Stimulated activated CD4-positive, alpha-beta T cell treated with anti-CD3 and anti-CD28 coated beads, Interleukin-4, amount 100 ng/mL, for 4 hours (primary cell): ENCODE measurements at places on chromosomes 3 and 15.

- no peak for DNase-seq
Observed at GRCh38 chr15:70587896-70588567, 175.3 kb downstream of the UACA start.

DNA sequence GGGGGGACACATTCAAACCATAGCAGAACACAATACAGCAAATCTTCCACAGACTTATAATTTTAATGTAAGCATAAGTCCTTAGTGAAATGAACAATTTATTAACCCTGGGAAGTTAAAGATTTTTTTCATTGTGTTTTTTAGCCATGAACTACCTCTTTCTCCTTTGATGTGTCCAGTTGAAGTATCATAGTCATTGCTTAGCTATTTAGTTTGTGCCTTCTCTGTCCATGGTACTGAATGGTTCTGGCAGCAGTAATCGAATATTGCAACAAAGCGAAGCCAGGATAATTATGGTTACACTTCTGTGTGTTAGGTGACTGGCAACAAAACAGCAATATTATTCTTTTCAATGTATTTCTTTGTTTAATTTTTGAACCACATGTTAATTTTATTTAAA, 403.0 kb upstream of the ONECUT1 start:
- DNase-seq, result no peak

DNA sequence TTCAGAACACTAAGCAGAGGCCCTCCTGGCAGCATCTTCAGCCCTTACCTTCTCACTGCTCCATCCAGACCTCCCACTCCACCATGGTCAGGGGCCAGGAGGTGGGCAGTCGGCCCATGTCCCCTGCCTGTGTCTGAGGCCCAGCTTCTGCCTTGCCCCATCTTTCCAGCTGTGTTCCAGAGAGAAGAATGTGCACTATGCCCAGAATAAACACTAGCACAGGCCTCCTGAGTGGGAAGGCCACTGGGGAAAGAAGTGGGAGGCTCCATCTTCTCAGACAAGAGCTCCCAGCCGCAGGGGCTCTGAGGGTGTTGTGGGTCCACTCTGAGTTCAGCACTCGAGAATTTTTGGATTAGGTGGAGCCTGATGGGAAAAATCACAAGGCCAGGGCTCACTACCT, 44.5 kb downstream of the ADCY5 start:
- no peak for DNase-seq

DNA sequence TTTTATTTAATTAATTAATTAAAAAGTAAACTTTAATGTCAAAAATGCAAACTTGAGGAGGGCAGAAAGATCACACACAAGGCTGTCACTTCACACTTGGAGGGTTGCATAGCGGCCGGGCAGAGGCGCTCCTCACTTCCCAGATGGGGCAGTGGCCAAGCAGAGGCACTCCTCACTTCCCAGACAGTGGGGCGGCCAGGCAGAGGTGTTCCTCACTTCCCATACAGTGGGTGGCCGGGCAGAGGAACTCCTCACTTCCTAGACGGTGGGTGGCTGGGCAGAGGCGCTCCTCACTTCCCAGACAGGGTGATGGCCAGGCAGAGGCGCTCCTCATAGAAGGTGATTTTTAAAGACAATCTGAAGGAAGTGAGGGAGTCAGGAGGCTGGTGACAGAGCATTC, 277.5 kb downstream of the PDCD6IP start:
- no peak for DNase-seq

- no peak for DNase-seq
Observed at GRCh38 chr3:70927239-70927638, 614.8 kb upstream of the MDFIC2 start.

DNA sequence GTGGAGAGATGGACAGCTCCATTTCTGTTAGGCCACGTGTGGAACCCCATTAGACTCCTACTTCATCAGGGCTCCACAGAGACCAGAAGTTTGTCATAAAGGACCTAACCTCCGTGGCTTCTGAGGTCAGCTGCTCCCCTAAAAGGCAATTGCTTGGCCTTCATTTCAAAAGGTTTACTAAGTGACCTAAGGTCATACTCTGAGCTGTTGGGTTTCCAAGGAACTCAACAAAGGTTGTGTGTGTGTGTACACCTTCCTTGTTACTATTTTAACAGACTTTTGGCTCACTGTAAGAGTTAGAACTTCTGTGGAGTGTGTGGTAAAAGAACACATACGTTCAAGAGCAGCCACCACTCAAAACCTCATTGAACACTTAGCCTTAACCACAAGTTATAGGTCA, 73.9 kb downstream of the SEC22A start:
- no peak for DNase-seq

DNA sequence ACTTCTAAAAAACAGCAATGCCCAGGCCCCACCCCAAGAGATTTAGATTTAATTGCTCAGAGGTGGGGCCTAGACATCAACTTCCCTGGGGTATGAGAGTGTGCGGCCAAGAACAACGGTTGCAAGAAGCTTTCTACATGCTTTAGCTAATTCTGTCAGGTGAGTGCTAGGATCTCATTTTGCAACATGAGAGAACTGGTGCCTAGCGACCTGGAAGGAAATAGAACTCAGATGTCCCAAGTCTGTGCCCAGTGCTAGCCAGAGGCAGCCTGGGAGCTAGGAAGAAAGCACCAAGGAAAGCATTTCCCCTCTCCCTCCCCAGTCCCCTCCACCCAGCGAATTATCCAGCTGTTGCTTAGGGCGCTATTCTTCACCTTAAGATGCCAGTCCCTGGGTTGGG, 22.9 kb upstream of the HRH1 start:
- no peak for DNase-seq

- no peak for DNase-seq
Observed at GRCh38 chr15:89616228-89616627, 39.0 kb downstream of the KIF7 start.

DNA sequence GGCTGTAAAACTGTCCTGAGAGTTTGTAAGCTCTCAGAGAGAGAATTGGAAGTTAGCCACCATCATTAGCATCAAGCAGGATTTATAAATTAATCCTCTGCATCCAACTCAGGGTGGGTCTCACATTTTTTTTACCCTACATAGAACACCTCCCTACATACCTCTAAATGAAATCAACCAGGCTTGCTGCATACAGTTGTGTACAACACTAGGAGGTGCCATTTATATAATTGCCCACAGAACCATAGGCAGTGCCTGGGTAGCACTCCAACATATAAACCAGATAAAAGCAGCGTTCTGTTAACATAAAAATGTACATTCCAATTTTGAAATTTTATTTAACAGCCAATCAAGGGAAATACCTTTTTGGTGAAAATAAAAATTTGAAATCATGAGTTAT, 48.2 kb upstream of the SELENOK start:
- DNase-seq, result no peak

DNA sequence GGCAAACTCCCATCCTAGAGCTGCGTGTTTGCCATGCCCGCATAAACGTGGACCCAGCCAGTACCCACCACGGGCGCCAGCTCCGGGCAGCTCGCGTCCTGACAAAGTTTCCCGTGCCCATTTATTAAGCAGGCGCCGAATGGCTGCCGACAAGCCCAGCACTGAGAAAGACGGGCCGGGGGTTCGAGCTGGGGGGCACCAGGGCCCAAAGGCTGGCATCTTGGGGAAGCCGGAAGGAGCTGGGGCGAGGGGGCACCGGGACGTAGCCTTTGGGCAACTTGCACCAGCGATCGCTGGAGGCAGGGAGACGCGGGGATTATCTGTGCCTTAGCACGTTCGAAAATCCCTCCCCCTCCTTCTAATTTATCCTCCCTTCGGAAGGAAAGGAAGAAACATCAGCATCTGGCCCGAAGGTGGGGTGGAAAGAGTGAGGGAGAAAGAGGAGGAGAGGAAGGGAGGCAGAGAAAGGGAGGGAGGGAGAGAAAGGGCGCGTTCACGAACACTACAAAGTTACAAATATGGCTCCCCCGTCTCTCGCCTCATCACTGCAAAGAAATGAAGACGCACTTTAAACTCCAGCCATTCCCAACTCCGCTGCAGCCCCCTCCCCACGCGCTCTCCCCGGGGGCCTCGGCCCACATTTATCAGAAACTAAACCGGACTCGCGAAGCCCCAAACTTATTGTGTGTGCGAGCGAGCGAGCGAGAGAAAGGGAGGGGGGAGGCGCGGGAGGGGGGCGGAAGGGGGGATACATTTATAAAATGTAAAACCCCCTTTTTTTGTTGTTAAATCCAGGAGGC, 1.0 kb downstream of the ANP32A start:
- peak; percentile 31 for DNase-seq

- DNase-seq, result no peak
Observed at GRCh38 chr3:30227571-30228301, 378.7 kb upstream of the TGFBR2 start.

DNA sequence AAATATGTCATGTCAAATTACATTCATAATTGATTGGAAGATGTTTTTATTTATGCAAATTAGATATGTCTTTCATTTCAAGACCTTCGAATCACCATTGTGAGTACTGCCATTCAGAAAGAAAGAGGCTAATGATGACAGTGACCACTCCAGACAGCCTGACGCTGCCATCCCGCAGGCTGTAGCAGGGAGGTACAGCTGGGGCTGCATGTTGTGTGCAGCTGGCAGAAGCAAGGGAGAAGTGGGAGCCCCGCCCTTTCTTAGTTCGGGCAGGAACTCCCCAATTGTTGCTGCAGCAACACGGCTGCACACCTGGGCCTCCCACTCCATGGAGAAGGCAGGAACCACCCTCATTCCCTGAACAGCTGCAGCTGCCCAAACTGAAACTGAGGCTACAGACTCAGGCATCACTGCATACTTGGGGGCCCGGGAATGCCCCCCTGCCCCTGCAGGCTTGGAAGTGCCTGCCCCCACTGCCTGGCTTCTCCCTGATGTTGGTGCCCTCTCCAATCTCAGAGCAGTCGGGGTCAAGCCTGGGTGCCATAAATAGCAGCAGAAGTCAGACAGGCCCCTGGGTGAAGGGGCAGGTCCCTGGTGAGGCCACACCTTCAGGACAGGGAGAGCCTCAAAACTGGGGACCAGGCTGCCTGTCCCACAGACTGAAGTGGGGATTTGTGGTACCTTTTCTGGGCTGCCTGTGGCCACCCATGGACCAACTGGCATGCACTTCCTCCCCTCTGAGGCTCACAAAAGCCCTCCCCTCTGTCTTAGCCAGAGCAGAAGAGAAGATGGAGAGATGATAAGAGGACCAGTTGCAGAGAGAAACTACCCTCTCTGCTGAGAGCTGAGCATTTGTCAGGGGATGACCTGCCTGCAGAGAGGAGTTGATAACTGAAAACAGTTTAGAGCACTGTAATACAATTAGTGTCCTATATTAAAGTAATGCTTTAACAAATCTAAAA, 964.6 kb downstream of the SI start:
- DNase-seq, result no peak

DNA sequence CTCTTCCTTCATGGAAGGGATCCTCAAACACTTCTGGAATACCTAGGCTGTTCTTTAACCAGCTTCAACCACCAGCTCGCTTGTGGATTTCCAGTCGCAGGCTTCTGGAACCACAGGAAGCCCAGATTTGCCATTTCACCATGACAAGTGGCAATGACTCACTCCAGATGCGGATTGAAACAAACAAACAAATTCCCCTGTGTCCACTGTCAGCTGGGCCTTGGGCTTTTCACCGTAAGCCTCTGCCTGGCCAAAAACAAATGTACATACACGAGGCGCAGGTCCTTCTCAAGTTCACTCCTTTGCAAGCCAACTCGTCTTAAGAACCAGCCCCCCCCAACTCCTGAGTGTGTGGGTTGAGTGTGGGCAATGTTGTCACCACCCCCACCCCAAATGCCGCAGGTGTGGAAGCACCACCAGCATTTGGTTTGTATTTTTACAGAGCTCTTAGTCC, 8.8 kb downstream of the BCL6 start:
- no peak for DNase-seq

- no peak for DNase-seq
Observed at GRCh38 chr3:29064085-29064484, 216.8 kb upstream of the RBMS3 start.

DNA sequence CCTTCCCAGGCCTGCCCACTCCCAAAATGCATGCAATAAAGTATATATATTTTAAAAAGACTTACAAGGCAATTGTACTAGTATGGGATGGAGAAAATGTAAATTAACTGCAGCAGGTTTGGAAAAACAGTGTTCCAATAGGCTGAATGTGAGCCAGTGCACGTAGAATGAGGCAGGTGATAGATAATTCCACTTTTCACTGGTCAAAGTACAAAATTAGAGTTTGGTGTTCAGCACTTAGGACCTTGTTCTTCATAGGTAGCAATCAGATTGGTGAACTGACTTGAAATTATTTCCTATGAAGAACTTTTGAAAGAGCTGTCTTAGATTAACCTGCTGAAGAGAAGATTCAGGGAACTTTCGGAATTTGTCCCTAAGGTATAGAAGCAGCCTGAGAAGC, 1.9 kb downstream of the WDR48 start:
- no peak for DNase-seq

DNA sequence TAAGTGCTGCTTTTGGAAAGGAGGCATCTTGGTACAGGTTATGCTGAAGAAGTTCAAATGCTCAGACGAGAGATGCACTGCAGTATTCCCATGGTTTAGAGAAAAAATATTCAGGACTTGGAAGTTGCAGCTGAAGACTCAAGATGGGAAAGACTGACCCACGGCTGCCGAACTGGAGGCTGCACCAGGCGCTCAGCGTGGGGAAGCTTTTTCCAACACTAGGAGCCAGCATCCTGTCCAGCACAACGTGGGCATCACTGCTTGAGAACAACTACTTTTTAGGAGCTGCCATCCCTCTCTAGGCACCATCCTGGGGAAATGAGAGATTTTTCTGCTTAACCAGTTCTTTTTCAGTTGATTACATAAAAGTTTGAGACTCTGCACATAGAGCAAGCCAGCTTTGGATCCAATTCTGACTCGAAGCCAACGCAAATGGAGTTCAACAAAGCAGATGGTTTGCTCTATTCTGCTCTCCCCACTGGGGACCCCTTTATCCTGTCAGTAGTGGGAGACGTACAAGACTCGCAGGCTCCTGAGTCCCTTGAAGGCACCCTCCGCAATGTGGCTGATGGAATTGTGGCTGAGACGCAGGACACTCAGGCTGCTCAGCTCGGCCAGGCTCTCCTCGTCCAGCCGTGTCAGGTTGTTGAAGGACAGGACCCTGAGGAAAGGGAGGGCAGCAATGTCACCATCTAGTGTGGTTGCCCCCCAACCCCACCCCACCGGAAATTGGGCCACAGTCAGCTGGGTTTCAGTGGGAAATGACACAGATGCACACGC, 93.8 kb downstream of the LRIG1 start:
- no peak for DNase-seq
